Sigmoid colon (tissue), 7 donors: ENCODE measurements at places on chromosomes 12 and 14. TPM values are rescaled to one million over a fixed set of nuclear protein-coding genes. Genes with fewer than 3 reads are reported as not detected.

- no peak for DNase-seq
These were observed 123.4 kb downstream of the FSCB start for GRCh38 chr14:44383636-44384035.

GRCh38 chr14:100823413-100824080, 2.4 kb upstream of the MEG3 start:
- no peak for DNase-seq

GRCh38 chr12:124321040-124321481, 26.2 kb downstream of the RFLNA start:
- no peak for DNase-seq

GRCh38 chr14:92886337-92886736, 36.6 kb upstream of the CHGA start:
- DNase-seq = no peak

DNA sequence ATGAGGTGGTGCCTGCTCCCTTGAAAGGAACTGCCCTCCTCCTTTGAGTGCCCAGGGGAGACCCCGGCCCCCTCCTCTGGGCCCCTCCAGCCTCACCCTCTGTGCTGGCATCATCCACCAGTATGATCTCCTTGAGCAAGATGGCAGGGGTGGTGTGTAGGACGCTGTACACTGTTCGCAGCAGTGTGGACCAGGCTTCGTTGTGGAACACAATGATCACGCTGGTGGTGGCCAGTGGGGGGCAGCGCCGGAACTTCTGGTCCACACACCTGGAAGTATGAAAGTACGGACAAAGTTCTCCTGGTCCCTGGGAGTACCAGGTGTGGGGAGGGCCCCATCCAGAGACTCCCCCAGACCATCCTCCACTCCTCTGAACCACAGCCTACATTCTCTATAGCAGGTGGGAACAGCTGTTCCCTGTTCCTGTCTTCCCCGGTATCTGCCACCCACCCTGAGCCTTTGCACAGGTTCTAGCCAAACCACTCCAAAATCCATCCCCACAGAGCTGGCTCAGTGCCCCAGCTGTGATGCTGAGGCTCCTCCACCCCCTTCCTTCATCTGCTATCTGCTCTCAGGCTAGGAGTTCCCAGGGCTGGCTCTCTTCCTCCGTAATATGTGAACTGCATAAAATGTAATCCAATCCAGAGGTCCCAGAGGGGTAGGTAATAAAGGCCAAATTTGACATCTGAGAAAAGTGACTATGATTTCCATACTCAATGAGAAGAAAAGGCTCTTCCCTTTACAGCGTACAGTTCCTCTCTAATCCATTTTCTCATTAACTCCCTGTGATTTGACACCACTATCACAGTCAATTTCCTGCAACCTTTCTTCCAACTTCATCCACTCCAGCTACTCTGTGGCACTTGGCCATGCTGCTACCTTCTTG, 13.9 kb downstream of the GALNT6 start:
- no peak for DNase-seq

Gene PTCSC3
- total RNA-seq = not detected

GRCh38 chr12:133083345-133083744, 2.6 kb downstream of the ZNF140 start:
- DNase-seq = no peak

DNA sequence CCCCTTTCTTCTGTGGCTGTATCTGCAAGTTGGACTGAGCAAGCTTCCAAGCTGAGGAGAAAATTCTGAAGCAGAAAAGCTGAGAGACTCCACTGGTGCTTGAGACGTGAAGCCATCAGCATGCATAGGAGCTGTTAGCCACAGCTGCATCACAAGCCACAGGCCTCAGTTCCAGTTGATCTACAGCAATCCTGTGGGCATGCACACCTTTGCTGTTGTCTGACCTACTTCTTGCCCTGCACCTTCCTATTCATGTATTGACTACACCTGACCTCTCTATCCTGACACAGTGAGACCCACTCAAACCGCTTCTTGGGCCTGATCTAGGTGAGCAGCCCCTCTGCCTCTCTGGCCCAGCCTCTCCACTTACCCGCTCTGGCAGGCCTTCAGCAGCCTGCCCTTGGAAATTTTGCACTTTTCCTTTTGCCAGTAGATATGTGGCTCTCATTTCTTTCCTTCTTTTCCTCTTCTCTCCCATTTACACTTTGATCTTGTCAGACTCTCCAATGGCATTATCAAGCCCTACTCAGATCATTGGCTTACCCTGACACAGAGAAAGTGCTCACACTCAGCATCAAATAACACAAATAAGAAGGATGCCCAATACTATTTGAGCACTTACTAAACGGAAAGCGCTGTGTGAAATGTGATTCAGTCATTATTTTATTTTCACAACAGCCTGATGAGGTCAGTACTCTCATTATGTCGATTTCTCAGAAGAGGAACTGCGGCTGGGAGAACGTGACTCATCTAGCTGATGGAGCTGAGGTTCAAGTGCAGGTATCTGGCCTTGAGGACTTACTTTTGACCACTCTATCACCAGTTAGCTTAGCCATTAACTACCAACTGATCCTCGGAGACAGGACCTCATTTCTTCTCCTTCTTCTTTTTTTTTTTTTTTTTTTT, 21.9 kb upstream of the PTGR2 start:
- no peak for DNase-seq

GRCh38 chr12:117060246-117060928, 38.8 kb downstream of the TESC start:
- DNase-seq = no peak

GRCh38 chr12:85603556-85603955, 232.7 kb downstream of the RASSF9 start:
- DNase-seq = no peak

- no peak for DNase-seq
These were observed 6.3 kb downstream of the CAND1 start for GRCh38 chr12:67275380-67275913.

- DNase-seq = no peak
These were observed 1496.8 kb upstream of the TMEM132C start for GRCh38 chr12:126770188-126770587.

Gene AVPR1A
- 6.6 TPM for total RNA-seq

DNA sequence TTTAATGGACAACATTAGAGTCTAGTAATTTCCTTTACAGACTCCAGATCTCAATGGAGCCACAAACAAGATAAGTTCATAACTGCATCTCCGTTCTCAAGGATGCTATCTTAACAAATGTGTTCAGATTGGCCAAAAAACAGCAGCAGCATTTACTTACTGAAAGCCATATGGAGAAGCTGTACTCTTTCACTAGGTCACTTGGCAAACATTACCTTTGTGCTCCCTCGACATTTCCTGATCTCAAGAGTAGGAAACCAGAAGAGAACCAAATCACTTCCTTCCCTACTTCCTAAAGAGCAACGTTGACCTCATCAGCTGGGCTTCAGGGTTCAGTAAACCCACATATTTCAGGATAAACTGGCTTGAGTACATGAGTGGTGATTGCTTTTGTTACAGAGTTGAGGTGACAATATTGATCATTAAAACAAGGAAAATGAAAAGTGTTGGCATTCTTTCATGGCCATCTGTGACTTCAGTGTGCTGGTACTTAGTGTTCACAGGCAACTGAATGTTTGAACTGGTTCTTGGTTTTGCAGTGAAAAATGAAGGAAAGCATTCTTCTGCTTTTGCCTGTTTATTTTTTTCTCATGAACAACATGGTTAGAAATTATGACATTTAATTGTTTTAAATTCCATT, 449.6 kb downstream of the TMEM117 start:
- no peak for DNase-seq

DNA sequence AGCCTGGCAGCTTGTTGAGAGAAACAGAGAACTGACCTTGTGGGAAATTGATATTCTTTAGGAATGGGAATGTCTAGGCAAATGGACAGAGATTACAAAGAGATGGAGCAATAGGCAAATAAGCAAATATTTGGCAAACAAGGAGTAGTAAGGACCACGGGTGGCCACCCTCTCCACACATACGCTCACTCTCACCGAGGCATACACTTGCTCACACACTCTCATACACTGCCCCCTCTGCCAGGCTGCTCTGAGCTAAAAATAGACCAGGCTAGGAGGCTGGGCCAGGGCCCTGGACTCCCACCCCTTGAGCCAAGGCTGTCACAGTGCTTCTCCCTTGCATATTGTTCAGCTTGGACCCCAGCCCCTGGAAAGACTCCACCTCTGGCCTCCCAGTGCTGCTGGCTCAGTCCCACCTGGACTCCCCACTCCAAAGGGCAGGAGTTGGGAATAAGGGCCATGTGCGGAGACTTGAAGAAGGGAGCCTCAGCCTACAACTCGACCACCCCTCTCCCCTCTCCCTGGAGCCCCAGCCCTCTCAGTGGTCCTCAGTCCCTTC, 1.1 kb downstream of the PPP1R1A start:
- DNase-seq = peak; percentile 83

GRCh38 chr12:47160316-47161244, 80.8 kb upstream of the AMIGO2 start:
- no peak for DNase-seq

DNA sequence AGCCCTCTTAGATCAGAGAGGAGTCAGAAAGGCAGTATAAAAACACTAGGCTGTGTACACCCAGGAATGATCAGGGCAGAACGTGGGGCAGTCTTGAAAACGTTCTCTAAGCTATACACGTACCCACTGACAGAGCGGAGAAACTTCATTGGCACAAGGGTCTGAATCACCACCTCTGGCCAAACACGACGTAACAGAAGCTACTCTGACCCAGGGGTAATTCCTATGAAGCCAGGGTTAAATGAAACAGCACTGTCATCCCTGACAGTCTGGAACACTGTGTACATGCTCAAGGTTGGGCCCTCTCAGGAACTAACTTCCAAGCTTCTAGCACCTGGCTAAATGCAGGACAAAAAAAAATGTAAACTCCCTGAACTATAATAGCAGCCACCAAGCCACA, 38.4 kb downstream of the PARP11 start:
- DNase-seq = no peak

DNA sequence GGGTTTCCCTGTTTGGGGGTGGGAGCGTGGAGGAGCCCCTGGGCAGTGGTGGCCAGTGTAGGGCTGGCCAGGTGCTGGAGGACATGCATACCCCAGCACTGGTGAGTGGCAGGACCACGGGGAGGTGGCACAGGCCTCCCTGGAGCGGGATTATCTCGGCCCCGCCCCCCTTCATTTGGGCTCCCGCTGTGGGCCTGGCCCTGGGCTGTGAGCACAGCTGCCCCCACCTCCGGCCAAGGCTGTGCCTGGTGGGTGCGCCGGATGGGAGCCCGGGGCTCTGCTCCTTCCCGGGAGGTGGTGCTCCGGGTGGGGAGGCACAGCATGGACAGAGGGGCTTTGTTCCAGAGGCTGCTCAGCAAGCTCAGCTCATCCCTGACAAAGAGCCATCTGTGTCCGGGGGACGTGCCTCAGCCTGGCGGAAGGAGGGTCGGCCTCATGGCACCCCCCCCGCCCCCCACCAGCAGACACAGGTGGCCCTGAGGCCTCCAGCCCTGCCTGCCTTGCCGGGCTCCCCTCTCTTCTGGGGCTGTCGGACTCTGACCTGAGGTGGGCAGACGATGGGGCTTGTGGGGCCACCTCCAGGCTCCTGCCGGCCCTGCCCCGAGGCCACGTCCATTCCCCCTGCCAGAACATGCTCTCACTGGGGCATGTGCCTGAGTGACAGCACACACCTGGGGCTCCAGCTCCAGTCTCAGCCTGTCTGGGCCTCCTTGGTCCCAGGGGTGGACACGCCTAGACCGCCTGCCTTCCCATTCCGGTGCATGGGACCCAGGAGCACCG, 8.4 kb downstream of the TEDC1 start:
- peak; percentile 73 for DNase-seq

DNA sequence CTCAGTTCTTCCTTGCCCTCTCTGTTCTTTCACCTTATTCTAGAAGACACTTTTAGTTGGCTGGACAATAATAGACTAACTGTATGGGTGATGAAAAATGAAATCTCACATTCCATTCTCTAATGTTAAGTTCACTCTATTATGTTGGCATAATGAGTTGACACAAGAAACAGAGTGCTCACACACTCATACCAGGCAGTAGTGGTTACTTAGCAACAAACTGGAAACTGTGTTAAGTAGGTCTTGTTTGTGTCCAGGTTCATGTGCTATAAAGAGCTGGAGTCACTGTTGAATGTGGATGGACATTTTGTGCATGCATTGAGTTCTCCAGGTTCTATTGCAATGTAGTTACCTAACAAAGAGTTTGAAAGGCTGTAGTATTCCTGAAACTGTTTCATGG, 16.9 kb upstream of the PPP4R4 start:
- DNase-seq = no peak

GRCh38 chr14:95335071-95335470, 15.4 kb upstream of the CLMN start:
- DNase-seq = no peak

GRCh38 chr12:120286768-120287490, 4.8 kb downstream of the RNU4-2 start:
- DNase-seq = no peak

DNA sequence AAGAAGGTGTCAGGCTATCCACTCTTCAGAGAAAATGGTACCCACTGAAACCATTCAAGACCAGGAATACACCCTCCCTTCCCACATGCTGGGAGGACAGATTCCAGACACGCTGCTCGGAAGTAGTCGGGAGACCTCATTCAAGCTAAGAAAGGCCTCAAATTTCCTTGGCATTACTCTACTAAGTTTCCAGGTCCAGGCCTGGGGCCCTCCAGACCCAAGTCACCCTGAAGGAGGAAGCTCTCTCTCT, 27.1 kb upstream of the RPLP0 start:
- no peak for DNase-seq

- DNase-seq = peak; percentile 82
These were observed at the start of gene GPD1 for GRCh38 chr12:50103767-50104321. TSS of gene GPD1 (plus strand) at chr12:50104008. CDS start at chr12:50104051, 43 bp downstream.

- no peak for DNase-seq
These were observed 376.4 kb downstream of the DIO2 start for GRCh38 chr14:79834868-79835267.

Gene HSP90AA1
- 401 TPM for total RNA-seq

Gene INHBC
- not detected for total RNA-seq
